ENCODE measurements at places on chromosomes 5 and 9. TPM values are rescaled to one million over a fixed set of nuclear protein-coding genes. Genes with fewer than 3 reads are reported as not detected.
A peak's percentile ranks its signal among the peaks of the same experiment; 100 is the strongest.

The PNPLA7 gene
- 11.6 TPM for total RNA-seq

- DNase-seq, result no peak
Observed at GRCh38 chr9:87898151-87898550, 15.5 kb downstream of the SPATA31E1 start.

The ADCY2 gene
- 0.27 TPM for total RNA-seq

The HTR4 gene
- total RNA-seq, result under 0.01 TPM

GRCh38 chr9:75866273-75866871 is 24.1 kb upstream of the PCSK5 start:
- DNase-seq, result peak; percentile 78

GRCh38 chr5:52607227-52607824 is 180.4 kb upstream of the ITGA1 start:
- no peak for DNase-seq

DNA sequence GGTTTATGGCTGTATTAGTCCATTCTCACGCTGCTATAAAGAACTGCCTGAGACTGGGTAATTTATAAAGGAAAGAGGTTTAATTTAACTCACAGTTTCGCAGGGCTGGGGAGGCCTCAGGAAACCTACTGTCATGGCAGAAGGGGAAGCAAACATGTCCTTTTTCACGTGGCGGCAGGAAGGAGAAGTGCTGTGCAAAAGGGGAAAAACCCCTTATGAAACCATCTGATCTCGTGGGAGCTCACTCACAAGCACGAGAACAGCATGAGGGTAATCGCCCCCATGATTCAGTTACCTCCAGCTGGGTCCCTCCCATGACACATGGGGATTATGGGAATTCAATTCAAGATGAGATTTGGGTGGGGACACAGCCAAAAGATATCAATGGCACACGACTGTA is 13.9 kb downstream of the LRRC70 start:
- no peak for DNase-seq

- no peak for DNase-seq
Observed at GRCh38 chr5:40312205-40312604, 367.5 kb upstream of the PTGER4 start.

- DNase-seq, result no peak
Observed at GRCh38 chr9:120652934-120653333, 61.3 kb downstream of the MEGF9 start.

The LYSMD3 gene
- 5.9 TPM for total RNA-seq

DNA sequence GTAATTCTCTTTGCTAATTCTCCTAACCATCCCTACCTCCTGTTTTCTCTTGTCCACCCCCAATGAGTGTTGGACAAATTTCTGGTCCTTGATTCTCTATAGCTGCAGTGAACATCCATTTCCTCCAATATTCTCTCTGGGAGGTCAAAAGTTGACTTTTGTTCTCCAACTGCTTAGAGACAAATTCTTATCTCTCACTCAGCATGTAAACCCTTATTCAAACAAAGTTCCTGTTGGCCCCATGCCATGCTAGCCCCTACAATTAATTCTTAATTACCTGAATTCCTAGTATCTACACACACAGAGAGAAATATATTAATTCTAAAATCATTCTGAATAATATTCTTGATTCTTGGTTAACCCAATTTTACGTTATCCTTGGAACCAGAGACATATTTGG is 472.9 kb upstream of the ACTBL2 start:
- peak; percentile 62 for DNase-seq

DNA sequence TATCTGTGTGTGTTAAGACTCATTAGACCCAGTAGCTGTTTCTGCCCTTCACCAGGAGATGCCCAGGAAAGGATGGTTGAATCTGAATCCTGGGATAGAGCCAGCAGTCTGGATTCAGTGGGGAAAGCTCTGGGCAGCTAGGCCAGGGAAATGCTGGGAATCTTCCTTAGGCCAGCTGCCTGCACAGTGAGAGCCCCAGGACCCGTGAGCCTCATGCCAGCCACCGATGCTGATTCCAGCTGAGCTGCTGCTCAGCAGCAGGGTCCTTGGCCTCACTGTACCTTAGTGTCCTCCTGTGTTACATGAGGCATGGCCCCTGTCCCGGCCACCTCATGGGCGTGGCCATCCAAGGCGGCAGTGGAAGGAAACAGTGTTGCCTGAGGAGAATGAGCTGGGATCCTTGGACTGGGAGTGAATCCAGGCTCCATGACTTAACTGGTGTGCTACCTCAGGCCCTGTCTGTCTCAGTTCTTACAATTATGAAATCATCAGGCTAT is 87.1 kb downstream of the AMBP start:
- no peak for DNase-seq

- no peak for DNase-seq
Observed at GRCh38 chr9:136192289-136193126, 12.4 kb downstream of the LHX3 start.

The SLC25A2 gene
- 0.54 TPM for total RNA-seq

The CAMK2A gene
- total RNA-seq, result under 0.01 TPM

- no peak for DNase-seq
Observed at GRCh38 chr5:130964231-130965202, 200.5 kb downstream of the HINT1 start.

The C9 gene
- not detected for total RNA-seq

GRCh38 chr5:180910182-180910581 is 11.2 kb downstream of the BTNL8 start:
- no peak for DNase-seq

GRCh38 chr5:139017624-139018023 is 142.5 kb upstream of the LRRTM2 start:
- DNase-seq, result no peak

The MARCHF11 gene
- total RNA-seq, result not detected

DNA sequence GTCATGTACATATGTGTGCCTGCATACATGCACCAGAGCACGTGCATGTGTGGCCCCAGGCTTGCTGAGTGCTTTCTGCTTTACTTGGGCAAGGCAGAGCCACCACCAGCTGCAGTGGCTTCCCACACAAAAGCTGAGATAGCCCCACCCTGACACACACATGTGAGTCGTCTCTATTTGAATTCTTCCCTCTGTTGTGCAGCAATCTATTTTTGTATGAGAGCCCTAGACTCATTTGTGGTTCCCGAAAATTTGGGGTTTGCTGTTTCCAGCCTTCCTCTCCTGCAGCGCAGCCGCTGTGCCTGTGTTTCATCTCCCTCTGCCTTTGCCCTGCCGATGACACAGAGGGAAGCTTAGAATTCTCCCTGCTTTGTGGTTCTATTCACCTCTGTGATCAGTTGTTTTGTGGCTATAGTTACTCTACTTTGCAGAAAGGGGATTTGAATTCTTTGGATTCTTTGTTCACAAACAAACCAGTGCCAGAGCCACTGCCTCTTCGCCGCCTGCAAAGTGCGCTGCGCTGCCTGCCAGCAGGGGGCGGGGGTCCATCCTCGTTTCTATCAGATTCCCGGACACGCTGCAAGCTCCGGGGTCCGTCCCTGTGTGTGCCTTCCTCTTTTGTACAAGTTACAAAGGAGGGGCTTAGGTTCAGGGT is 95.8 kb upstream of the DAP start:
- DNase-seq, result peak; percentile 34

GRCh38 chr5:131475541-131475941 is 159.5 kb downstream of the RAPGEF6 start:
- no peak for DNase-seq

- DNase-seq, result peak; percentile 86
Observed at GRCh38 chr9:68560071-68560844, 19.6 kb upstream of the TMEM252 start.

The CER1 gene
- total RNA-seq, result under 0.01 TPM

- no peak for DNase-seq
Observed at GRCh38 chr5:115543365-115544042, 1.1 kb downstream of the FEM1C start.

DNA sequence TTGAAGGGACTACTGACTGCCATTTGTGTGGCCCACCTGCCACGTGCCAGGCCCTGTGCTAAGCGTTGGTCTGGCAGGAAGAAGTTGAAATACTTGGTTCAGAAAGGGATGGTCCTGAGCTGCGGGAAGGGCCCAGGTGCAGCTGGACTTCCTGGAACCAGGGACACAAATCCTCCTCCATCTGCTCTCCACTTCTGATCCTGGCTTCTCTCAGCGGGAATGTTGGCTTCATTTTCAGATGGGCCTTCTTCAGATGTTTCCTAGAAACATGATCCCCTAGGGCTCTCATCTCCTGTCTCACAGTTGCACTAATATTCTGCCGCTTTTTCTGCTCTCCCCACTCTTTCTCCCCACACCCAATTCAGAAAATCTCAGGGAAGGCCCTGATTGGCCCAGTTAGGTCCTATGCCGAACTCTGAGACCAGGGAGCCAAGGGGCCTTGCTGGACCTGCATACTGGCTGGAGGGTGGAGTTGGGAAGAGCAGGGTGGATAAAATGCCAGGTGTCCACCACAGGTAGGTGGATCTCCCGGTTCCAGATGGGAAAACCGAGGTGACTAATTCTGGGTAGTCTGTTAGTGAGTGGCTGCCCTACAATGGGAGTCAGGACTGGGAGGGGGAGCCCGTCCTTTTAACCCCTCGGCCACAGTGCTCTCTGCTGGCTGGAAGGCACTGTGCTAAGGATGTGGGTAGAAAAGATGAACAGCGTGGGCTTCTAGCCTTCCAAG is 19.4 kb downstream of the PSAT1 start:
- DNase-seq, result no peak

The ADAMTS2 gene
- total RNA-seq, result 0.27 TPM

GRCh38 chr5:96133341-96134079 is 171.9 kb upstream of the ELL2 start:
- no peak for DNase-seq

The FBN2 gene
- 0.27 TPM for total RNA-seq

DNA sequence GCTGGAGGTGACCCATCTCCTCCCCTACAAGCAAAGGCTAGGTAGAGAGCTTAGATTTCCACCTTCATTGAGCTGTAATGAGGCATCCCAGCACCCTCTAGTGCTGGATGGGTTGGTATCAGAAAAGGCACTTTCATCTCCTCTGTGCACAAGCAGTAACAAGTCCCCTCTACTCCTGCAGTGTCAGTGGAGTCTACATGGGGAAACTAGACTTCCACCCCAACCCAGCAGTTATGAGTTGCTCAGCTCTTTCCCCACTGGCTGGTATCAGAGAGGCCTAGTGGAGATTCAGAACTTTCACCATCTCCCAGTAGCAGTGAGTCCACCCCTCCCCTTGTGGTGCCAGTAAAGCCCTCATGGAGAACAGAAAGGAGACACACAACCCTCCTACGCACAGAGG is 17.9 kb downstream of the FCN1 start:
- no peak for DNase-seq

DNA sequence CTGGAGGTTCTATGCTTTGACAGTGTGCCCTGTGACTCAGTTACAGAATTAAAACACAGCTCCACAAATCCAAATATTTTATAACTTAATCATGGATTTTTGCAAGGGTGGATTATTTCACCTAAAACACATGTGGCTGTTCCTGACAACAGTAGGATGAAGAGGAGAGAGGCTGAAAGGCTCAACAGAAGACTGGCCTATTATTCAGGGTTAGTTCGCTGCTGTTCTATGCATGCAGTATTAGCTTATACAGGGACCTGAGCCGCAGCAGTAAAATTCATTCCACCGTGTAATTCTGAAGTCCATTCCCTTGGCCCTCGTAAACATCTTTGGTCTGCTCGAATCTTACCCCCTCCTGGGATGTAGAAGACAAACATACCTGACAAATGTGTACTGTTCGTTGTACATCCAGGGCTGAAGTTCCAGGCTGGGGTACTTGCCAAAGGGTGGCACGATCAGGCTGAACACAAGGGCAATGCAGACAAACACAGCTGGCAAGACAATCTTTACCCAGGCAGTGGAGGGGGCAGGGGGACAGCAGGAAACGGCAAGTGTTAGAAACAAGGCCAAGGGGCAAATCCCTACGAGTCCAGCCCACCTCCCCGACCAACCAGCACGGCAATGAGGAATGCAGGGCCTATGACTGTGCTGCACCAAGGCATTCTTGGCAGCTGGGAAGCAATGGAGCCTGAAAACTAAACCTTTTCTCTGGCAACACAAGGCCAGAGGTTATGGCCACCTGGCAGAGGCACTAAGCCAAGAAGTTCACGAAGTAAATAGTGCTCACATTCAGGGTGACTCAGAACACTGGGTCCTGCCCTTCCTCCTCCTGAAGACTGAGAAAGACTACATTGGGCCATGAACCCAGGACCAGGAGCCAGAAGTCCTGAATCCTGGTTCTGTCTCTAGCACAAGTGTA is 46.8 kb downstream of the NIPSNAP3B start:
- no peak for DNase-seq

DNA sequence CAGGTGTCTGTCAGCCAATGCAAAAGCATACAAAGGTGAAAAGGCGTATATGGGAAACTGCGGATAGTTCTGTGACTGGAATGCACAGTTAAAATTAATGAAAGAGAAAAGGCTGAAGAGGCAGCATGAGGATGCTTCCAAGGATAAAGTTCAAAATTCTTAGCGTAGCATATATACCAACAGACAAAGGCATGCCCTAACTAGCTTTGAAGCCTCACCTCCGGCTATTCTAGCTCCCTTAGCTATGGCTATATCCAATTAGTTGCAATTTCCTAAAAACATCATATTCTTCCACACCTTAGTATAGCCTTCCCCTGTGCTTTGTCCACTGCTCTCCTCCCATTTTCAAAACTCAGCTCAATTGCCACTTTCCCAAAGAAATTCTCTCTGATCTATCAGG is 1.4 kb upstream of the DNAJA1 start:
- DNase-seq, result no peak

- DNase-seq, result no peak
Observed at GRCh38 chr5:72067682-72068470, 39.4 kb upstream of the MAP1B start.

GRCh38 chr5:45038366-45038987 is 229.7 kb downstream of the MRPS30 start:
- DNase-seq, result peak; percentile 36

The DAB2 gene
- total RNA-seq, result 4.6 TPM

- DNase-seq, result no peak
Observed at GRCh38 chr5:113124914-113125313, 148.3 kb downstream of the DCP2 start.

- DNase-seq, result no peak
Observed at GRCh38 chr9:107345327-107345726, 62.2 kb downstream of the RAD23B start.

DNA sequence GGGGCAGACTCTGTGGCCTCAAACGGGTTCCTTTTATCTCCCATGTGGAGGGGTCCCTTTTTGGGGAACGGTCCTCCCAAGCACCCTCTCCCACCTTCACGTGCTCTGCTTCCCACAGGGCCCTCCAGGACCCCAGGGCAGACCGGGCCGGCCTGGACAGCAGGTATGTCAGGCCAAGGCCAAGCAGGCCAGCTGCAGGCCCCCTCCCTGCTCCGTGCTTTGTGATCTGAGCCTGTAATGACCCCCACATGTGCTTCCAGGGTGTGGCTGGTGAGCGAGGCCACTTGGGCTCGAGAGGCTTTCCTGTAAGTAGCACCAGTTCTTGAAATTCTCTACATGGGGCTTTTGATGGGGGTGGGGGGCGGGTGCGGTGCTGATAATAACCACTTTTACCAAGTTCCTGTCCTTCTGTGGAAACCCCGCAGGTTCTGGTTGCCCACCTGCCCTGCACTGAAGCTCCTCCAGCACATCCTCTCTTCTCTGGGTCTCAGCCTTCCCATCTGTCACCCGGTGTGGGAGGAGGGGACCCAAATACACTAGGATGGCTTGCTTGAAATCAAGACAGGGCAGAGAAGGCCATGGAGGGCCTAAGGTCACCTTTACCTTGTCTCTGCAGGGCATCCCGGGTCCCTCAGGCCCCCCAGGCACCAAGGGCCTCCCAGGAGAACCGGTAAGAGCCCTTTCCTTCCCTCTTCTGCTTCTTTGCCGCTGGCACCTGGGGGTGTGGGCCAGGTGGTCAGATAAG is 57.9 kb upstream of the ORM1 start:
- no peak for DNase-seq

The SAP30L gene
- 15.6 TPM for total RNA-seq

The OGN gene
- under 0.01 TPM for total RNA-seq

- no peak for DNase-seq
Observed at GRCh38 chr5:147674411-147674810, 108.1 kb downstream of the JAKMIP2 start.
